ENCODE measurements at places on chromosomes 6 and 20. TPM values are rescaled to one million over a fixed set of nuclear protein-coding genes. Genes with fewer than 3 reads are reported as not detected.

- DNase-seq = no peak
Observed at GRCh38 chr6:167856999-167857660, 30.4 kb downstream of the AFDN start.

The ZNF311 gene
- 0.90 TPM for total RNA-seq

DNA sequence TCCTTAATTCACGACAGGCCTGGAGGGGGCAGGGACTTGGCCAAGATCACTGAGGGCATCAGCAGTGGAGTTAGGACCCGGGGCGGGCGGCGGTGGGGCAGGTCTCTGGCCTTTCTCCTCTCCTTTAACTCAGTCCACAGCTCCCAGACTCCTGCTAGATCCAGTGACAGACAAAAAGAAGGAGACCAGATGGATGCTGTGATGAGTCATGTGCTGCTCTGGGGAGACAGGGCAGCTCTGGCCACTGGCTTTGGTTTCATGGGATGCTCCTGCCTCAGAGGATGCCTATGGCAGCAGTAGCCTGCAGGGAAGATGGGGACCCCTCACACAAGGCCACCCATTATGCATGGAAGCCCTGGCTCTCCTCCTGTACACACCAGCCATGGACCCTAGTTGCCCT is 20.5 kb downstream of the EPB41L1 start:
- no peak for DNase-seq

The DLL1 gene
- total RNA-seq = 9.6 TPM

The LY6G6F gene
- total RNA-seq = not detected

DNA sequence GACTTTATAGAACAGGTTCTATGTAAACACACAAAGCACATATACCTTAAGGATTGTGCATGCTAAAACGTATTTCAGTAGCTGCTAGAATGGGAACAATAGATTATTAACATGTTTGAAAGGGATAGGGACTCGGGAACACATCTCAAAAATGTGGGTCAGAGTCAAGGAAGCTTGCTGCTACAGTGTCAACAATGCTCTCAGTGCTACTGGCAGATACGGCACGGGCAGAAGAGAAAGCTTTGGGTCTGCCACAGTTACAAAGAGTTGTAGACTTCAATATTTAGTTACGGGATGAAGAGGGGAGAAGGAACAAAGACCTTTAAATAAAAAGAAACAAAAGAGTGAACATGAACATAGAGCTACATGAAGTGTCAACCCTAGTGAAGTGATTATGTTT is 170.5 kb downstream of the BACH2 start:
- no peak for DNase-seq

DNA sequence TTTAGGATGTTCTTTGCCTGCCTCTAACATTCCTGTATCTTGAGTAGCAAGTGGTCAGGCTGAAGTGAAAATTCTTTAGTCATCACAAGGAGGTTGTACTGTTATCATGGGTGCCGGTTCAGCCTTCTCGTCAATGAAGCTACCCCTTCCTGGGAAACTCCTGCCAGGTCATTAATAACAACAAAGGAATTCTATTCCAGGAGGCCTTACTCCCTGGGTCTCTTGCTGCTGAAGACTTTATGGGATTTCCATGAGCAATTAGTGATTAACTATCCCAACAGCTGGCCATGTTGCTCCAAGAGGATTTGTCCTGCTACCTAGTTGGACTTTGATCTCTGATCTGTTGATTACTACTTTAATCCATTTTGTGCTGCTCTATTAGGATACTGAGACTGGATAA is 62.7 kb upstream of the ELOVL5 start:
- no peak for DNase-seq

DNA sequence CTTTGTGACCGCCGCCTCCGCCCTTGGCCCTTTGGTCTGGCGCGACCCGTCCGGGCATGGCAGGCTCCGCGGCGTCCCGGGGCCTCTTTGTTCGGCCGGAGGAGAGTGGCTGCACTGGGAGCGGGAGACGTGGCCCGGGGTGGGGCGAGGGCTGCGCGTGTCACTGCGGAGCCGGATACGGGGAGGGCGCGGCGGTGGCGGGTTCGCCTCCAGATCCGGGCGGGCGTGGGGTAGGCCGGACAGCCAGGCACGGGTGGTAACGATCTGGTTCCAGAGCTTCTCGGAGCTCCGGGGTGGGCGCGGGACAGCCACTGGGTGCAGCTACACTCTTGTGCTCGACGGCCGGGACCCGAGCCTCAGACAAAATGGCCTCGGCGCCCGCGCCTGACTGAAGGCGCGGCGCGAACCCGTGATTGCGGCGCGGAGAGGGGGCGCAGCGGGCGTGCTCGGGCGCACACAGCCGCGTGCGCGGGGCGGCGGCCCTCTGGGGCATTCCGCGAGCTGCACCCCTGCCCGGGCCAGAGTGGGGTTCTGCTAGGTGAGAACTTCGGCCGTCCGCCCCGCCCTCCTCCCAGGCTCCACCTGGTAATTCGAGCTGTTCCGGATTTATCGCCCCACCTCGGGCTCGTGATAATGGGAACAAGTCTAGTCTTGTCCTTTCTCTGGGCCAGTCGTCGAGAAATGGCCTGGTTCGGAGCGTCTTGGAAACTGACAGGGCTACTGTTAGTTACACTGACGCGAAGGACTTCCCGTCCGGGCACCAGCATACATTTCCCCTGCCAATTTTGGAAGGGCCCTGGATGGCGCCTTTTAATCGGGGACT is 1.0 kb downstream of the LOC128125822 start:
- DNase-seq = peak; percentile 93

The DSN1 gene
- 7.1 TPM for total RNA-seq

The HLA-DQA2 gene
- total RNA-seq = 0.52 TPM

- DNase-seq = no peak
Observed at GRCh38 chr6:34359418-34360158, 32.9 kb downstream of the NUDT3 start.

DNA sequence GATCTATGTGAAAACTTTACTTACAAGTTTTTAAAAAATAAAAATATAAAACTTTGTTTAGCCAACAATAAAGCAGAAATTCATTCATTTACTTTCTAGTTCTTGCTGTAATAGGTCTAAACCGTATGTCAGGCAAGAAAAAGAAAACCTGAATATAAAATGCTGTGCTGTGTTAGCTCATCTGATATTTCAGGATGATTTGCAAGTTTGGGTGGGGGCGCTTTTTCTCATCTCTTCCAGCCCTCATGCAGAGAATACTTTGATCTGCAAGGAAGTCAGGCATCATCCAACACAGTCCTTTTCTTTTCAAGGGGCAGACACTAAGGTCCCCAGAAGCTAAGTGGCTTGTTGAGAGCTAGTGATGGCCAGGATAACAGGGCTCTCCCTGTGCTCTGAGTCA is 153.2 kb downstream of the TBC1D7 start:
- no peak for DNase-seq

DNA sequence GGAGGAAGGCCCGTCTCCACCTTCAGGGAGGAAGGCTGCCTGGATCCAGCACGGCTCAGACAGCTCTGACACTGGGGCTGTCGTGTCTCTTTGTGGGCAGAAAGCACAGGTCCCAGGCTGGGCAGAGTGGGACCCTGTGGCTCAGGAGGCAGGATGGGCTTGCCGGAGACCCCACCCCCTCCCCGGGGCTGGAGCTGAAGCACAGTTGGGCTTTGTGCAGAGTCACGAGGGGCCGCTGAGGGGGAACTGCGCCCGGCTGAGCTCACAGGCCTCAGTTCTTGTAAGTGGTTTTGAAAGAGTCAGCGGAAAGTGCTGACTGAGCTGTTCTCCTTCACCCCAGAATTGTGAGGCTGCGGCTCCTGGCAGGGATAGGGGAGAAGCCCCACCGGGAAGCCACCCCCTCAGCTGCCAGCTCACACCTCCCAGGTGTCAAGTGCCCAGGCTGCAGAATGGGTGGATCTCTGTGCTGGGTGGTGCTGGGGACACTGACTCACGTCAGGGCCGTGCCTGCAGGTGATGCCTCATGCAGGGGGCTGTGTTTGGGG is 145.5 kb upstream of the RNF24 start:
- DNase-seq = peak; percentile 87

The LGSN gene
- total RNA-seq = not detected

- DNase-seq = no peak
Observed at GRCh38 chr6:9103876-9104521, 668.7 kb upstream of the SLC35B3 start.

The PCK1 gene
- total RNA-seq = 0.57 TPM

DNA sequence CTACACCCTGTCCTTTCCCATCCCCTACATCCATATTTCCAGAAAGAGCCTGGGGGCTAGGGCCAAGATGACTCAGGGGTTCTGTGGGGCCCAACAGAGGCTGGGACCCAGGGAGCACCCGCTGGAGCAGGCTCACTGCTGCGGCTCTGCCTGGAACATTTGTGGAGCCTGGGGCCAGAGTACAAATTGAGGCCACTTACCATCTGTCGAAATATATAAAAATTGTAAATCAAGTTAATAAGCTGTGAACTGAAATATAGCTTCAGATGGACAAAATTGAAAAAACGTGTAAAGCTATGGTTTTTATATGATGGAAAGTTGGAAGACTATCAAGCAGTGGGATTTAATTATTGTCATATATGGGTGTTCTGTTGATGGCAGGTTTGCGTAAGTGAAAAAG is 82.9 kb upstream of the ATXN1 start:
- no peak for DNase-seq

DNA sequence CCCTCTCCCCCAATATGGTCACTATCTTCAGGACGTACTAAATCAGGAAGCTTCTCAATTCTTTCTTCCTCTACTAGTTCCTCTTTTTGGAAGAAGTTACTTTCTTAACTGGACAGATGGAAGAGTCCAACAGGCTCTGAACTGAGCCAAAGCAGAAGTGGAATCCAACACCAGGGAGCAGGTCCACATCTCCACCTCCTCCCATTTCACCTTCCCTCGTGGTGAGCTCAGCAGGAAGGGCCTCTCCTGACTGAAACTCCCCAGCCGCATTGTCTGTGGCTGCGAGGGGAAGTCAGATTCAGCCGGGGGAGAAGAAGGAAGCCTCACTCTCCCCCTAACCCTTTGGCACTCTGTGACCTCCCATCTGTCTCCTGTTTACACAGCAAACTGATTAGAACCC is 63.8 kb upstream of the UST start:
- no peak for DNase-seq

- no peak for DNase-seq
Observed at GRCh38 chr6:30311671-30312070, 15.1 kb upstream of the TRIM39 start.

The DDX43 gene
- total RNA-seq = 1.3 TPM

The GSTA3 gene
- total RNA-seq = not detected

DNA sequence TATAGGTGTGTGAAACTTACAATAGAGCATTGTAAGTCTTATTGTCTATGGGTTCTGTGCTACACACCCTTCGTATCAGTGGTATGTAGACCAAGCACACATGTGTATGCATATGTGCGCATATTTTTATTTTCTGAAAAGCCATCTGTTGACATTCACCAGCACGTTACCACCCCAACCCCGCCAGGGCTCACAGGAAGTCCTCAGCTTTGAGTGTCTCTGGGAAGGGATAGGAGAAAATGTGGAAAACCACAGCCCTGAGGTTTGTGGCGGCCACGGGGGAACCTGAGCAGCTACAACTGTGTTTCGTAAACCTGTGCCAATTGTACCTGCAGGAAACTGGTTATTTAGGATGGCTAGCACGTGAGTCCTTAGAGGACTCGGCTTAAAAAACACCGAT is 123.3 kb upstream of the PHACTR3 start:
- peak; percentile 38 for DNase-seq

DNA sequence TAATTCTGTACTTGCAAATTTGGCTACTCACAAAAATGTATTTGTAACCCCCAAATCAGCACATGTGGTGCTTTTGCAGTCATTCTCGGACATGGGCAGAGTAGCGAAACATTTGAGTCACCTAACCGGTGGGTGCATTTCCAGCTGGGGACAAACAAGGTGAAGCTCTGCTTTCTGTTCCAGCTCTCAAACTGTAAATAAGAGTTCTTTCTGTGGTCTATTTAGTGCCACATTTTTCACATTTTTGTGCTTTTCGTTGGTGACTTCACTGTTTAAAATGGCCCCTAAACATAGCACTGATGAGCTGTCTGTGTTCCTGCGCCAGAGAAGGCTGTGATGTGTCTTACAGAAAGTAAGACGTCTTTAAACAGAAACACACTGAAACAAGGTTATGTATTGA is 244.5 kb downstream of the CDC5L start:
- DNase-seq = no peak

GRCh38 chr20:13447385-13448180 is 191.1 kb downstream of the TASP1 start:
- DNase-seq = no peak

The MACROD2 gene
- 25.5 TPM for total RNA-seq

GRCh38 chr6:11766589-11767450 is 11.8 kb downstream of the ADTRP start:
- no peak for DNase-seq

GRCh38 chr20:5482791-5483190 is 166.0 kb upstream of the PROKR2 start:
- DNase-seq = no peak

The CYB5R4 gene
- 16.9 TPM for total RNA-seq

The ENPP5 gene
- 1.0 TPM for total RNA-seq

The STX16 gene
- 41.5 TPM for total RNA-seq

- DNase-seq = no peak
Observed at GRCh38 chr6:15761045-15761502, 98.2 kb upstream of the DTNBP1 start.

DNA sequence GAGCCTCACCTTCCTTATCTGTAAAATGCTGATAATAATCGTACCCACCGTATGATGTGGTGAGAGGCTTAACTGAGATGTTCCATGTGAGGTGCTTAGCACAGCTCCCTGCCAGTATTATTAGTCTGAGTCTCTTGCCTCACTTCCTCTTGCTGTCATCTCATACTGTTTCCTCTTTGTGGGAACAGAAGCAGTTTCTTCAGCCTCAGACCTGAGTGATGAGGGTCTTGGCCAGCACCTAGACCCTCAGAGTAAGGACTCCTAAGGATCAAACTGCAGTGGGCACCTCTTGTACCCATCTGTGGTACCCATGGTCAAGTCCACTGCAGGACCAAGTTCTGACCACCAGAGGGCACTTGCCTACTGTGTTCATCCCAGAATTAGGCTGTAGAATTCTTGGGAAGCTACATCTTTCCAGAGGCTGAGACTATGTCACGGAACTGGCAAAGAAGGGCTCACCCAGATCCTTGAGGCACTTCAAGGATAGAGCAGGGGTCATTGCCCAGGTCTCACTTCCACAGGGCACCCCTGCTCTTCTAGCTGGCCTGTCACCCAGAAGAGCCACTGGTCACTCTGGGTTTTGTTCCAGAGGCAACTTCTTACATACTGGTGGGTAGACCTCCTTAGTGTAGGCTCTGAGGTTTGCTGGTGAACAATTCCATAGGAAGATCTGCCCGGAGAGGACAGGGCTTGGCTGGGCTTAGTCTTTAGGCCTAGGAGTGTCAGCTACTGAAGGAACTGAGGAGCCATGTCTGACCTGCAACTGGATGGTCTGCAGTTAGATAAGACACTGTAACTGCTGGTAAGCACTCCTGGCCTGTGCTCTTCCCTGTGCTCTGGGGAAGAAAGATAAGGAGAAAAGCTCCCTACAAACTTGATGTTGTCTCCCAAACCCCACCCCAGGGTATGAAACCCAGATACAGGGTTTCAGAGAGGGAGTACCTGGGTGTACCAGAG is 20.6 kb upstream of the SGK2 start:
- peak; percentile 86 for DNase-seq
